ENCODE measurements at places on chromosomes 6 and 20.
A peak's percentile ranks its signal among the peaks of the same experiment; 100 is the strongest.

DNA sequence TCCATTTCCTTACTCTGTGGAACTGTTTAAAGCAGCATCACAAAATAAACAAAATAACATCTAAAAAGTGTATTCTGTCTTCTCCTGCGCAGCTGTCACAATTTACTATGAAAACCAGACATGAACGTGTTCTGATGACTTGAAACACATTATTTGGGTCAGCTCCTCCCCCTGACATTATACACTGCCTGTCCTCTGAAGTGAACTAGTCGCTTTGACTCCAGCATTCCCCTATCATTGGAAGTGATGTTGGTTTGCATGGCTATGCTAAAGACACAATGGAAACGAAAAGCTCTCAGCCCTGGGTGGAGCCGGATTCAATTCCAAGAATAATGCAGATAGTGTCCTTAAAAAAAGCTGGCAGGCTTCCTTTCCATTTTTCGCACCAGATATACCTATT lies 125.9 kb downstream of the FYN start:
- DNase-seq = no peak

DNA sequence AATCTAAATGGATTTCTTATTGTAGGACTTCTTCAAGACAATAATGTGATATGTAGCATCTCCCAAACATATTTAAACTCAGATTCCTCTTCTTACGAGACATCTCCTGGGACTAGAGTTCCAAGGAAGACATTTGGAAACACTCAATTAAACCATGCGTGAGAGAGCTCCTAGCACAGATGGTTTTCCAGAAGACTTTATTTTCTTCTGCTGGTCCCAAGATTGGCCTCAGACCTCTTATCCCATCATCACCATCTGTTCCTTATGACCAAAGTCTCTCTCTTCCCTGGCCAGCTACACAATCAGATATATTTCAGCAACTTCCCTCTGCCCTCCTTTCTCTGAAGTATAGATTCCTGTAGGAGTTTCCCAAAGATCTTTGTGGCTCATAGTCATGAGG lies 93.2 kb upstream of the JARID2 start:
- no peak for DNase-seq

DNA sequence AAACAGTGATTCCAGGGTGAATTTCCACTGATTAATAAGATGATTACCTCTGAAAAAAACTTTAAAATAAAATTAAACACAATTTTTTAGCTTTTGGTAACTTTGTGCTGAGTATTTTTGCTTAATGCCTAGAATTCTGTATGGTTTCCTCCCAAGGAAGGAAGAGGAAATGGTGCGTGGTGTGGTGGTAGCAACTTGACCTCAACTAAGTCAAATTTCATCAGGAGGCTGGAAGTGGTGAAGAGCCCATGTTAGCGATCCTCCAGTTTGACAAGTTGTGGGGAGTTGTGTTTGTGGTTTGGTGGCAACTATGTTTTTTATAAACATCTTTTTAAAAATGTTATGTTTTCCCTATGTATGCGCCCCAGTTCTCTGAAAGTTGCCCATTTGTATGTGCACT lies 5.0 kb upstream of the RTF2 start:
- no peak for DNase-seq

GRCh38 chr6:132798869-132799538 lies 567 bp upstream of the SLC18B1 start:
- DNase-seq = peak; percentile 42

GRCh38 chr6:140051521-140052512 lies 677.4 kb upstream of the CITED2 start:
- DNase-seq = no peak

GRCh38 chr6:2718334-2719092 lies 32.2 kb downstream of the MYLK4 start:
- no peak for DNase-seq

DNA sequence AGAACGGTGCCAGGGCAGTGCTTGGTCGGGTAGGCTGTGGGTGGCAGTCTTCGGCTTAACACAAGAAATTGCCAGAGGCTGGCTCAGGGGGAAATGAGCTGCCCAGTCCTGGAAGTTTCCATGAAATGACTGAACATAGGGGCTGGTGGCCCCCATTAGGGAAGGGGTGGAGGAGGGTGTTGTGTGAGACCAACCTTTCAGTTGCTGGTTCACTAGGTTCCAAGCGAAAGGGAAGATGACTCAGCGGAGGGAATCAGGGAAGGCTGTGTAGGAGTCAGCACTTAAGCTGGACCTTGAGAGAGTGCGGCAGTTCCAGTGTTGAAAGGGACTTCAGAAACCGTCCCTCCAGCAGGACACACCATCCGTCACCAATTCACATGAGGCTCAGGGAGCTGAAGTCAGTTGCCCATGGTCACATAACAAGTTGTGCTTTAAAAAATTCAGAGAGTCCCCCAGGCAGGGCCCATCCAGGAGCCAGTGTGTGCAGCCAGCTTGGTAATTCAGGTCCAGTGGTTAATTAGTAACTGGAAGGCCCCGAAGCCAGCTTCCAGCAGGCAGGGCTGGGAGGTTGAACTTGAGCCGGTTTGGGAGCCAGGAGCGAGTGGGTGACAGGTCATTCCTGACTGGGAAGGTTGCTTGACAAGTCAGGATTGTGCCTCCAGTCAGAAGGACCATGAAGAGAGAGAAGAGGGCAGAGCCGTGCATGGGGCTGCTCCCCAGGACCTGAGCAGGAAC lies at the start of gene SGK2:
TSS of gene SGK2 (plus strand) at position 616 of the 735 bp plus-strand sequence. CDS start 7,469 bp downstream, outside the sequence.
- DNase-seq = no peak

- DNase-seq = no peak
Measured at GRCh38 chr6:15500078-15500740, 162.6 kb downstream of the DTNBP1 start.

- DNase-seq = no peak
Measured at GRCh38 chr6:125665295-125665814, 84.1 kb upstream of the HEY2 start.

DNA sequence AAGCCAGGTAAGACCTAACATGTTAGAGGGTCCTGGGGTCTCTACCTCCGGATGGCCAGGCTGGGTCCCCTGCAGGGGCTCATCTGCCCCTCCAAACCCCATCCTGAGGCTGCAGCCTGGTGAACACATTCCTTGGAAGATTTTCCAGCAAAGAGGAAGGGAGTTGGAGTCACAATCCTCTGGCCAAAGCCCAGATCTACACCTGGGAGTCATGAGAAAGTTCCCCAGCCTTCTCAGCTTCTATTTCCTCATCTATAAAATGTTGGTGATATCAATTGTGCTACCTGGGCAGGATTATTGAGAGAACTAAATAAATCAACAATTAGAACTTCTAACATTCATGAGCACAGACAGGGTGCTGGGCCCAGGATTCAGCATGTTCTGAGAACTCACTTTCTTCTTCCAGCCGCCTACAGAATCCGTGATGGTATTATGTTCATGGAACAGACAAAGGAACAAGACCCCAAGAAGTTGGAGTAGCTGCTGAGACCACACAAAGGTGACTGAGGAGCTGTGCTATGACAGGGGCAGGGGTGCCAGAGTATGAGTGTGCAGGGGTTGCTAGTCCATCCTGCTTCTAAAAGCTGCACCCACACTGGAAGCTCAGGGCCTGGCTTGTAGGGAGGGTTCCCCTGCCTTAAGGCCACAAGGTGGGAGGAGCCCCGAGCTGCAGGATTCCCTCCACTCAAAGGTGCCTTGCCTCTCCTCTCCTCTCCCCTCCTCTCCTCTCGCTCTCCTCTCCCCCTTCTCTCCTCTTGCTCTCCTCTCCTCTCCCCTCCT lies 68.9 kb downstream of the BMP7 start:
- DNase-seq = no peak

- no peak for DNase-seq
Measured at GRCh38 chr20:15862178-15862577, 711.1 kb downstream of the KIF16B start.
